ENCODE measurements at places on chromosomes 7 and 10.

DNA sequence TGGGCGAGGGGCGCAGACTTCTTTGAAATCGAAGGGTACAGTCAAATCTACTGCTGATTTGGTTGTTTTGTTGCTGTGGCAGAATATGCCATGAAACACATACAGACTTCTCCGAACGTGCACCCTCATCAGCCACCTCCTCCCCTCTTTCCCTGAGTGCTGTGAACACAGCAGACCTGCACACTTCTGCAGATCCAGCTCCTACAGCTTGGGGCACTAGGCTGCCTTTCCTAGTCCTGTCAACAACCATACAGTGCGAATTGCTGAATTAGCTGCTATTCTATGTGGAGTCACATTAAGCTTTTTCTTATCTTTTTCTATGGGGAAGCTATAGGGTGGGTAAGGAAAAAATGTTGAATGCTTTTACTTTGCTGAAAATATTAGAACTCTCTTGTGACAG is 57.5 kb downstream of the COL17A1 start:
- DNase-seq, result no peak

- DNase-seq, result no peak
Observed at GRCh38 chr7:96040250-96040772, 268.0 kb downstream of the DYNC1I1 start.

- DNase-seq, result no peak
Observed at GRCh38 chr10:109996766-109997171, 11.0 kb upstream of the ADD3 start.

DNA sequence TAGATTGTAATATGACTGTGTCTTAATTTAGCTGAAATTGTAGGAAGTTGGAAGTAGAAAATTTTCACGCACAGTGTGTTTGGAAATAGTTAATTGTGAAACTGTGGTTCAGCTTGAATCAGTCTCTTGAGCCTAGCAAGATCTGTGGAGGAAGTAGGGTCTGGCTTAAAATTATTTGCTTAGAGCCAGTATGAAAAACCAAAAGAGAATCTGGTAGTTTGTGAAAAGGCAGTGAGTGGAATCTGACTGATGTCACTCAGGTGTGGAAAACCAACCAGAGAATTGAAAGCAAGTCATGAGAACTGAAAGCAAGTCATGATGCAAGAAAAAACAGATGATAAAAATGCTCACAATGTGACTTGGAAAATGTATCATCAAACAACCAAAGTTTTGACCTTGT is 11.5 kb downstream of the LIPJ start:
- DNase-seq, result no peak

Data from stimulated activated CD8-positive, alpha-beta memory T cell treated with anti-CD3 and anti-CD28 coated beads, Interleukin-2, amount 100 ng/mL, for 1 hour (primary cell).